Activated CD4-positive, alpha-beta T cell treated with anti-CD3 and anti-CD28 coated beads, Interleukin-2, amount 10 ng/mL, durations not matched to agents 7 days and 5 days (primary cell): ENCODE measurements at places on chromosomes 7 and 10. TPM values are rescaled to one million over a fixed set of nuclear protein-coding genes. Genes with fewer than 3 reads are reported as not detected.

COL28A1 gene
- not detected for total RNA-seq

SPDYE11 gene
- not detected for total RNA-seq

PRSS37 gene
- not detected for total RNA-seq

ADAM8 gene
- total RNA-seq = 123 TPM

HTR5A gene
- not detected for total RNA-seq

STARD3NL gene
- 22.9 TPM for total RNA-seq

BMPER gene
- not detected for total RNA-seq

OR13A1 gene
- total RNA-seq = 0.15 TPM

RAMP3 gene
- not detected for total RNA-seq

- no peak overlapping the region for H3K4me3 ChIP-seq
- H3K27me3 ChIP-seq = no peaks in the 10 kb centered on the region
- no peak for DNase-seq
- H3K36me3 ChIP-seq = peaks cover 25% of the 10 kb centered on the region
Measured at GRCh38 chr7:66769833-66770512, 29.4 kb downstream of the RABGEF1 start.

GRCh38 chr10:71754562-71754961 is 18.8 kb downstream of the VSIR start:
- peaks cover 91% of the 10 kb centered on the region for H3K4me1 ChIP-seq
- no peak for DNase-seq
- H3K27ac ChIP-seq = peak overlapping the region; percentile 71
- no peaks in the 10 kb centered on the region for H3K27me3 ChIP-seq

DNA sequence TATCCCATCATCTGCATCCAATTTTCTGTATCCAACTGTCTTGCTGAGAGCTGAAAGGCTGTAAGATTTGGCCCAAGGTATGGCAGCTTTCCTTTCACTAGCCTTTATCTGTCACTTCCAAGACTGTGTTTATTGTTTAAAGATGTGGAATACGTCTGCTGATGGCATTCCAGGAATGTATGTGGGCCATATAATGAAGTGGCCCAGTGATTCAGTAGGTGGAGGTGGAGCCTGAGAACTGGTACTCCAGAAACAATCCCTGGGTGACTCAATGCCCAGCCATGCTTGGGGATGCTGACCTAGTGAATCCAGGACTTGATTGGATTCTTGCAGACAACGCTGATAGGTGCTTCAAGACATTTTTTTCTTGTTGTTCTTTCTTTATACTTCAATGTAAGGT is 13.5 kb downstream of the NEUROD6 start:
- H3K36me3 ChIP-seq = no peaks in the 10 kb centered on the region
- H3K4me3 ChIP-seq = no peak overlapping the region
- H3K27ac ChIP-seq = no peak overlapping the region
- H3K4me1 ChIP-seq = no peaks in the 10 kb centered on the region
- no peaks in the 10 kb centered on the region for H3K27me3 ChIP-seq

- peaks cover 16% of the 10 kb centered on the region for H3K36me3 ChIP-seq
- no peaks in the 10 kb centered on the region for H3K27me3 ChIP-seq
- no peak overlapping the region for H3K4me3 ChIP-seq
- H3K4me1 ChIP-seq = peaks cover 57% of the 10 kb centered on the region
- peak overlapping the region; percentile 71 for H3K27ac ChIP-seq
Measured at GRCh38 chr10:6299234-6299633, 96.5 kb downstream of the PFKFB3 start.

GRCh38 chr10:35743851-35744250 is 101.8 kb upstream of the FZD8 start:
- no peaks in the 10 kb centered on the region for H3K4me1 ChIP-seq
- H3K27me3 ChIP-seq = peaks cover 1% of the 10 kb centered on the region
- no peak overlapping the region for H3K27ac ChIP-seq
- no peak overlapping the region for H3K4me3 ChIP-seq
- DNase-seq = no peak

- no peak overlapping the region for H3K27ac ChIP-seq
- peaks cover 2% of the 10 kb centered on the region for H3K27me3 ChIP-seq
- H3K4me3 ChIP-seq = no peak overlapping the region
- H3K36me3 ChIP-seq = no peaks in the 10 kb centered on the region
- no peak for DNase-seq
Measured at GRCh38 chr7:40498924-40499510, 364.2 kb downstream of the SUGCT start.

GRCh38 chr7:70915067-70915466 is 216.9 kb upstream of the GALNT17 start:
- H3K27me3 ChIP-seq = no peaks in the 10 kb centered on the region
- no peak for DNase-seq
- no peak overlapping the region for H3K27ac ChIP-seq
- H3K4me1 ChIP-seq = no peaks in the 10 kb centered on the region
- no peak overlapping the region for H3K4me3 ChIP-seq
- H3K36me3 ChIP-seq = no peaks in the 10 kb centered on the region

GRCh38 chr10:124740369-124741280 is 3.6 kb downstream of the FAM53B start:
- peaks cover 9% of the 10 kb centered on the region for H3K27me3 ChIP-seq
- DNase-seq = no peak
- H3K36me3 ChIP-seq = peaks cover 26% of the 10 kb centered on the region
- peaks cover 82% of the 10 kb centered on the region for H3K4me1 ChIP-seq
- peak overlapping the region; percentile 98 for H3K4me3 ChIP-seq

- no peaks in the 10 kb centered on the region for H3K27me3 ChIP-seq
- no peaks in the 10 kb centered on the region for H3K36me3 ChIP-seq
- H3K4me3 ChIP-seq = no peak overlapping the region
Measured at GRCh38 chr7:101835136-101835535, 17.7 kb downstream of the CUX1 start.

DNA sequence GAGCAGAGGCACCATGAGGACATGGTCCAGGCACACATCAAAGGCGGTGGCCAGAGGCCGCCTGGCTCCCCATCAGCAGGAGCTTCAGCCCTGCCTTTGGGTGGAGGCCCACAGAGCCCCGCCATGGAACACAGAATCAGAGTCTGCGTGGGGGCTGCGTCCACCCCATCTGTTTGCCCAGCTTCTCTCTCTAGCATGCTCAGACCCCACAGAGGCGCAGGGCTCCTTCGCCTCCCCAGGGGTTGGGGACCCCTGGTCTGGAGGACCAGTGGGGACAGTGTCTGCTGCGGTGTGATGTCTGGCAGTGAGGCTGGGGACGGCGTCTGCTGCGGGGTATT is 321.9 kb downstream of the PTPRN2 start:
- H3K27me3 ChIP-seq = no peaks in the 10 kb centered on the region
- no peaks in the 10 kb centered on the region for H3K36me3 ChIP-seq
- no peak overlapping the region for H3K27ac ChIP-seq
- no peak overlapping the region for H3K4me3 ChIP-seq

DNA sequence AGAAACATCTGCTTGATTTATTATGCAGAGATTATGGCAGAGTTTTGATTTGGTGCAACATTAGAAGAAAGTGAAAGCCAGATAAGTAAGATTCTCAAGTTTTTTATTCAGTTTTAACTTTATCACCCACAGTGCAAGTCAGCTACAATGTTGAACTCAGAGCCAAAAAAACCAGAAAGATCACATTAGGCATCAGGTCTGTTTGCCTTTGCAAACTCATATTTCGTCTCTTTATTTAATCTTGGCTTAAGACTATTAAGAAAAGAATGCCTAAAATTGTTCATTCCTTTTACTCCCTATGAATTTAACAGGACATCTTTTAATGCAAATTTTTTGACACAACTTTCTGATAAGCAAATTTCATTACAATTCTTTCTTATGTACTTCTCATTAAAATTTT is 76.0 kb upstream of the TMEM26 start:
- H3K27me3 ChIP-seq = peaks cover 2% of the 10 kb centered on the region
- no peak overlapping the region for H3K27ac ChIP-seq
- no peak overlapping the region for H3K4me3 ChIP-seq
- H3K36me3 ChIP-seq = no peaks in the 10 kb centered on the region
- no peak for DNase-seq

DNA sequence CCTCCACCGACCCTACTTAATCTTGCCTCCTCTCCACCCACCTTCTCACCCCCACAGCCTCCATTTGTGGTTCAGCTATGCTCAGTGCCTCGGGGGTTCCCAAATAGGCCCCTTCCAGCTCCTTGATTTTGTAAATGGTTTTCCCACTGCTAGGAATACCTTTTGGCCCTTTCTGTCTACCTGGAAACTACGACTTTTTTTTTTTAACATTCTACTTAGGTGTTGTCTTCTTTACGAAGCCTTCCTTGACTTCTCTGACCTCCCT is 27.2 kb upstream of the PDCD4 start:
- H3K4me3 ChIP-seq = no peak overlapping the region
- DNase-seq = no peak
- H3K27ac ChIP-seq = no peak overlapping the region

- H3K27ac ChIP-seq = no peak overlapping the region
- no peaks in the 10 kb centered on the region for H3K27me3 ChIP-seq
- DNase-seq = no peak
Measured at GRCh38 chr10:45006276-45007030, 5.7 kb downstream of the ZNF22 start.

GRCh38 chr10:76918106-76918505 is 719.5 kb downstream of the KCNMA1 start:
- no peaks in the 10 kb centered on the region for H3K27me3 ChIP-seq
- no peaks in the 10 kb centered on the region for H3K36me3 ChIP-seq
- no peak for DNase-seq
- H3K4me3 ChIP-seq = no peak overlapping the region

- peaks cover 21% of the 10 kb centered on the region for H3K27me3 ChIP-seq
- DNase-seq = no peak
- no peak overlapping the region for H3K27ac ChIP-seq
- no peaks in the 10 kb centered on the region for H3K36me3 ChIP-seq
Measured at GRCh38 chr10:110546499-110547110, 20.9 kb upstream of the SMC3 start.

- peaks cover 5% of the 10 kb centered on the region for H3K4me1 ChIP-seq
- peak within 1 kb of the TSS; percentile 54 for H3K27ac ChIP-seq
- no peak for DNase-seq
- H3K36me3 ChIP-seq = no peaks in the 10 kb centered on the region
Measured at GRCh38 chr10:131311661-131312477, at the start of gene TCERG1L. Gene TCERG1L, minus strand, starts transcription at chr10:131311721. Its CDS starts 86 bp downstream, at chr10:131311635.

- no peak for DNase-seq
- H3K4me1 ChIP-seq = peaks cover 14% of the 10 kb centered on the region
- H3K27me3 ChIP-seq = no peaks in the 10 kb centered on the region
- H3K36me3 ChIP-seq = no peaks in the 10 kb centered on the region
Measured at GRCh38 chr10:50613150-50613549, 10.6 kb downstream of the SGMS1 start.

DNA sequence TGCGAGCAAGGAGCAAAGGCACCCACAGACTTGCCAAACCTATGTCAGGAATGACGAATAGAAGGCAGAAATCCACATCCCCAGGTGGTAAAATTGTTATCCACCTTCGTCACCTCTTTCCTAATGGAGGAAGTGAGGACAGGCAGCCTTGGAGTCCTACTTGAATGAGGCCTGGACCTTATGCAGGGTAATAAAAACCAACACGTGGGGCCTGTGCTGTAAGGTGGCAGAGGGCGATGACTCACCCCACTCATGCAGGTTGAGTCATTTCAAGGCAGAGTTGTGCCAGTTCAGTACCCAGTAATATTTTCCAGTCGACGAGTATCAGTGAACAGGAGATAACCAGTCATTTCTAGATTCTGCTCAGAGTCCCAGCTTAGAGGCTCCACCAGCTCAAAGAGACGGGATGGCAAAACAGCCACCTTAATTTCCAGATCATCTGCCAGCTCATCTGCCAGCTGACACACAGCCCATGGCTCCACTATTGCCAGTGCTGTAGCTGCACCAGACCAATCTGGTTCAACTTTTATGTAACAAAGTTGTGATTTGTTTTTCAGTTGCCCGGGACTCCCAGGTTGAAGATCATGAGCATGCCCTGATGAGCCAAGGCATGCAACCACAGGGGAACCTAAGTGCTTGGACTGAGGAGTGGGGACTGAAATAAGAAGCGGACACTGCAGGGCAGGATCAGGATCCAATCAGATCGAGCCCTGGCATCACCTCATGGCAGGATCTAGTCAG is 176.2 kb upstream of the ITGB1 start:
- H3K36me3 ChIP-seq = peaks cover 4% of the 10 kb centered on the region
- H3K4me3 ChIP-seq = no peak overlapping the region
- peak overlapping the region; percentile 85 for H3K27ac ChIP-seq
- H3K27me3 ChIP-seq = no peaks in the 10 kb centered on the region
- peak; percentile 69 for DNase-seq

GRCh38 chr10:13421382-13421917 is 73.4 kb upstream of the SEPHS1 start:
- H3K27ac ChIP-seq = no peak overlapping the region
- H3K27me3 ChIP-seq = peaks cover 9% of the 10 kb centered on the region
- no peaks in the 10 kb centered on the region for H3K36me3 ChIP-seq
- H3K4me3 ChIP-seq = no peak overlapping the region
- no peak for DNase-seq
- H3K4me1 ChIP-seq = no peaks in the 10 kb centered on the region

- H3K27me3 ChIP-seq = peaks cover 26% of the 10 kb centered on the region
- no peak overlapping the region for H3K27ac ChIP-seq
- DNase-seq = no peak
- H3K4me3 ChIP-seq = no peak overlapping the region
Measured at GRCh38 chr7:74032624-74033371, 4.8 kb downstream of the ELN start.

GRCh38 chr7:8773518-8773917 is 340.1 kb downstream of the NXPH1 start:
- H3K4me1 ChIP-seq = no peaks in the 10 kb centered on the region
- H3K36me3 ChIP-seq = no peaks in the 10 kb centered on the region
- no peaks in the 10 kb centered on the region for H3K27me3 ChIP-seq
- no peak for DNase-seq
- no peak overlapping the region for H3K27ac ChIP-seq
- H3K4me3 ChIP-seq = no peak overlapping the region

DNA sequence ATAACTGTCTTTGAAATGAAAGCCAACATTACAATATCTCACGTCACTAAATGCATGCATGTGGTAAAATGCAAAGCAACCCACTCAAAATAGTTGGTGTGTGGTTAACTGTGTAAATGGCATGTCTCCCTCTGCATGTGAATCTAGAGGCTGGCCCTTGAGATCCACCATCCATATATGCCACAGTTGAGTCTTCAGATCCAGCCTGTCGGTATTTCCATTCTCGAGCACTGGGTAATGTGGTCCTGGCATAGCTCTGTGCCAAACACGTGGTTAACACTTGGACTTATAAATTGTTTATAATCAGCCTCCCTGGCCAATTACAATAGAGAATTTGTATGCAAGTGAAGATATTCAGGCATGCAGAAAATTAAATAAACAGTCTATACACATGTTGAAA is 90.3 kb downstream of the LYZL1 start:
- no peak overlapping the region for H3K27ac ChIP-seq
- no peaks in the 10 kb centered on the region for H3K36me3 ChIP-seq
- no peak for DNase-seq
- peaks cover 8% of the 10 kb centered on the region for H3K27me3 ChIP-seq
- H3K4me3 ChIP-seq = no peak overlapping the region

DNA sequence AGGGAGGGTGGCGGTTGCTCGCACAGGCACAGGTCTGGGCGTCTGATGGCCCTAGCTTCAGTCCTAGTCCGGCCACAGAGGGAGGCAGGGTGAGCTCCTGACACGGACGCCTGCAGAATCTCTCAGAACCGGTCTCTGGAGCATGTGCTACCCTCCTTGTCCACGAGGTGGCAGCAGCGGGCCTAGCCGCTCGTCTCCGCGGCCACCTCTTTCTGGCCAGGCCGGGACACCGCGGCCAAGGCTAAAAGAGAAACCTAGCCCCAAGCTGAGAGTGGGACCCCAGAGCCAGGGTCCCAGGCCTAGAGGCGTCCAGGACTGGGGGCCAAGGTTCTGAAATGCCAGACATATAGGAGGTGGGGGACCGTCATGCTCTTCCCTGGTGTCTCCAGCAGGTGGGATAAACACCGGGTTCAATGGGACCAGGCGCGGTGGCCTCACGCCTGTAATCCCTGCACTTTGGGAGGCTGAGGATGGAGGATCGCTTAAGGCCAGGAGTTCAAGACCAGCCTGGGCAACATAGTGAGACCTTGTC is 3.2 kb upstream of the LAT2 start:
- H3K4me1 ChIP-seq = peaks cover 36% of the 10 kb centered on the region
- no peak overlapping the region for H3K27ac ChIP-seq
- no peaks in the 10 kb centered on the region for H3K36me3 ChIP-seq
- H3K4me3 ChIP-seq = peak overlapping the region; percentile 10
- H3K27me3 ChIP-seq = no peaks in the 10 kb centered on the region
